ENCODE measurements at places on chromosomes 13 and 19.

DNA sequence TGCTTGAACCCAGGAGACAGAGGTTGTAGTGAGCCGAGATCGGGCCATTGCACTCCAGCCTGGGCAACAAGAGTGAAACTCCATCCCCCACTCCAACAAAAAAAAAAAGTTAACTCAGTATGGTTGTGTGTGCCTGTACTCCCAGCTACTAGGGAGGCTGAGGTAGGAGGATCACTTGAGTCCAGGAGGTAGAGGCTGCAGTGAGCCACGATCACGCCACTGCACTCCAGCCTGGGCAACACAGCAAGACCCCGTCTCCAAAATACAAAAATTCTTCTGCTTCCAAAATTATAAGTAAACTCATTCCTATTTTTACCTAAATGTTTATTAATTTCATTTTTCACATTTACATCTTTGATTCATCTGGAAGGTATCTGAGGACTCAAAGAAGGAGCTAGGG lies 14.4 kb downstream of the PNMA8A start:
- DNase-seq: no peak

DNA sequence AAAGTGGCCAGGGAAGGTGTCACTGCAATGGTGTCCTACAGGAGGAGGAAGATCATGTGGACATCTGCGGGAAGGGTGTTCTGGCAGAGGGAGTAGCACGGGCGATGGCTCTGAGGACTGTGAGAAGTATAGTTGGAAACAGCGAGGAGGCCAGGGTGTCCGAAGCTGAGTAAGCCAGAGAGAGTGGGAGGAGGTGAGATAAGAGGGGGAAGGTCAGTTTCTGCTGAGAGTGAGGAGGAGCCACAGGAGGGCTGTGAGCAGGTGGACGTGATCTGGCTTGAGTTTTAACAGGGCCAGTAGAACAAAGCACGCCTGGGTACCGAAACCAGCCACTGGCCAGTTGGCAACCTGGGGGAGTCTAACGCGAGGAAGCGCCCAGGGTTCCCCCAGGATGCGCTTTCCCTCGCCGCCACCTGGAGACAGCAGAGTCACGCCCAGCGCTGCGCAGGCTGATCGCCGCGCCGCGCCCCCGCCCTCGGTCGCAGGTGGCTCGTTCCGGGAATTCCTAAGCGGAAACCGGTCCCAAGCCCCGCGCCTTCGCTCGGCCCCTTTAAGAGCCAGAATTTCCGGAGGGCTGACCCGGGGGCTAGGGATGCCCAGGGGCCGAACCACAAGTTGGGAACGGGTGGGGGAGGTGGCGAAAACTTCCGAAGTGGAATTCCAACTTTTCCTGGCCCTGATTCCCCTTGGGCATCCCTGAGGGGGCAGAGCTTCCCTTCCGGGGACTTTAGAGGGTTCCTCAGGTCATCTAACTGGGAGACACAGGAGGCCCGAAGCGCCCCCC lies 1.1 kb upstream of the LSR start:
- peak; percentile 26 for DNase-seq

DNA sequence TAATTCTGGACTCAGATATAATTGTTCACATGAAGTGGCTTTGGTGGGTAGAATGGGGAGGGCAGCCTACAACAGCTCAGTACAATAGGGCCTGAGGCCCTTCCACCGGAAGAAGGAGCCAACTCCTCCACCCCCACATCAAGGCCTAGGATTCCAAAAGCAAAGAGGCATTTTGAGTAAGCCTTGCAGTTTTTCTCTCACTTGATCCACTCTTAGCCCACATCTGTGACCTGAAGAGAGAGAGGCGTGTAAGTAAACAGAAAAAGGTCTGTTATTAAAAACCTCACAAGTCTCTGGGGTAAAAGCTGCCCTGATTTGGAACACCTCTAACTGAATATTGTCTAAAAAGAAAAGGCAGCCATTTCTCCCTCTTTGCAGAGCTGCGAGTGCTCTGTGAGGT lies 214.1 kb upstream of the KL start:
- no peak for DNase-seq

GRCh38 chr19:6032827-6033226 lies 54.9 kb upstream of the RANBP3 start:
- DNase-seq: no peak

DNA sequence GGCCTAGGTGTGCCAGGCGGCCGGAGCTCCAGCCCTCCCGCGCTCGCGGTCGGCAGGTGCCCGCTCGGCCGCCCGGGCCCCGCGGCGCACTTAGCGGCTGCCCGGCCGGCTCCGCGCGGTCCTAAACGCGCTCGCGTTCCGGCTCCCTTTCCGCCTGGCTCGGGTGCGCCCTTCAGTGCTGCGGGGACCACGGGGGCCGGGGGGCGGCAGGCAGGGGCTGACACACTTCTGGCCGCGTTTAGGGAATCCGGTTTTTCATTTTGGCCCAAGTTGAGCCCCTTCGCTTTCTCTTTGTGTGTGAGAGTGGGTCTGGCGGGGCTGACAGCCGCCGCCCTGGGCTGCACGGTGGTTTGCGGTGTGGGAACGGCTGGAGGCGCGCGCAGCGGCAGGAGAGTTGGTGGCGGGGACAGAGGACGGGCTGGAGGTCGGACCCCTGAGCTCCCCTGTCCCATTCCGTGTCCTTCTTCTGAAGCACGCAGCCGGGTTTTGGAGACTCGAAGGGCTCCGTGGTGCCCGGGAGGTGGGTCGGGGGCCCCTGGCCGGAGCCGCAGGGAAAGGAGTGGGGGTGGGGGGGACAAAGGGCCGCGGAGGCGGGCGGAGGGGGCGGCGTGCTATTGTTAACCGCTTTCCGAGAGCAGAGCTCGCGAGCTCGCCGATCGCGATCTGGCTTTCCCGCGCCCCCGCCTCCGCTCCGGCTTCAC lies 3.1 kb downstream of the FGF9 start:
- no peak for DNase-seq

- peak; percentile 27 for DNase-seq
Measured at GRCh38 chr13:102870677-102871415, 25.0 kb downstream of the ERCC5 start.

- DNase-seq: no peak
Measured at GRCh38 chr13:109795011-109795410, 8.6 kb upstream of the IRS2 start.

DNA sequence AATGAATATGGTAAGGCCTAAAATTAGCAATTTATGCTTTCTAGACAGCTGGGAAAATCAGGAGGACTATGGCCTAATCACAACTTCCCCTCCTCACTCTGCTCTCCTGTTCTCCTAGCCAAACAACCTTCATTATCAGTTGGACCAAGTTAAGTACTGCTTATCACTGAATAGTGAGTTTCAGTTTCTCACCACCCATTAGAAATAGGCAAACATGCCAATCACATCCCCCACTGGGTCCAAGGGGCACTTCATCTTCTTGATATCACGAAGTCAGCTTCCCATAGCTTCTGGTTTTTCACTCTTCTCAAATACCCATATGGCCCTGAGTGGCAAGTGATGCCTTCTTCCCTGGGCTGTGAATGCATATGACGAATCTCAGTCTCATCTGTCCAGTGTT lies 689.6 kb downstream of the SLITRK5 start:
- DNase-seq: no peak

DNA sequence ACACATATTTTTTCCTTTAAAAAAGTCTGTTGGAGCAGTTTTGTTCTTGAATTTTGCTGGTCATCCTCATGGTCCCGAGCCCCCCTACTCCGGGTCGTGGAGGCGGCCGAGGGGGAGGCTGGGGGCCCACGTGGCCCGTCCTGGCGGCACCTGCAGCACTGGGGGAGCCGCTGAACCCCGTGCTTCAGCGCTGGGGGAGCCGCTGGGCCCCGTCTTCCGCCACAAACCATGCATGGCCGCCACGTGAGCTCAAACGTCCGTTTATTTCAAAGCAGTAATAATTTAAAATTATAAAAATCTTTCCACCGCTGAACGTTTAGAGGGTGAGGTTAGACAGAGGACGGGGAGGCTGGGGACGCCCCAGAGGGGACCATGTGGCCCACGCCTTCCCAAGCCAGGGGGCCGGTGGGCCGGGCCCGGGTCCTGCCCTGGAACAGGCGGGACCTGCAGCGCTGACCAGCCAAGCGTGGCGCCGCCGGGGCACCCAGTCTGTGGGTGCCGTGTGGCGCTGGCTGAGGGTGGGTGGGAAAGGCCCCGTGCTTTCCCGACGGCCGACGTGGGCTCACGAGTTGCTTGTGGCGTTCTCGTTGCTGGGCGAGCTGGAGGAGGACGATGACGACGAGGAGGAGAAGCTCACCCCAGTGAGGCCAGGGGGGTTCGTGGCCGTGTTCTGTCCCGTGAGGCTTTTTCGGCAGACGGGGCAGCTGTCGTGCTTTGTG lies 8.0 kb downstream of the FGF22 start:
- DNase-seq: no peak

- no peak for DNase-seq
Measured at GRCh38 chr19:16837035-16837362, 7.8 kb downstream of the SIN3B start.

- DNase-seq: no peak
Measured at GRCh38 chr19:12797141-12797587, 4.4 kb downstream of the PRDX2 start.
